Ureter (tissue), 1 donor: ENCODE measurements at places on chromosomes 3 and 15. TPM values are rescaled to one million over a fixed set of nuclear protein-coding genes. Genes with fewer than 3 reads are reported as not detected.

DNA sequence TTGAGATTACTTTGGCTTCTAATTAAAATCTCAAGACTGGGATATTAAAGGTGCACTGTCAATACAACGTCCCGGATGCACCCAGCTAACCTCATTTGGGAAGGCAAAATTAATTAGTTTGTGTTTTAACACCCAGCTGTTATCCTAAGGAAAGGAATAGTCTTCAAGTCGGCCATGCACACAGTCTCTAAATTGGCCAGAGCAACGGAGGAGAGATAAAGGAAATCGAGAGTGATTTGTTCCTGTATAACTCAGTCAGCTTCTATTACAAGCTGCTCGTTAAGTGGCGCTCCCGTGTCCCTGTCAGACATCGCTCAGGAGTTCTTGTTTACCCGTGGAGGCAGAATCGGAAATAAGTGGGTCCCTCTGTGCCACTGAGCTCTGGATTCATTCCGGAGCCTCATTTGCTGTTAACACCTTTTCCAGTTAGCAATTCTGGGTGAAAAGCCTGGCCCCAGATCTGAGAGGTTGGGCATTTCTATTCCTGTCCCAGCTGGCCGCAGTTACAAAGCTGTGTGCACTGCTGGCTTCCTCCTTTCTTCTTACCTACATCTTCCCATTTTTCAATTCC is 63.9 kb downstream of the ST8SIA2 start:
- DNase-seq: no peak

DNA sequence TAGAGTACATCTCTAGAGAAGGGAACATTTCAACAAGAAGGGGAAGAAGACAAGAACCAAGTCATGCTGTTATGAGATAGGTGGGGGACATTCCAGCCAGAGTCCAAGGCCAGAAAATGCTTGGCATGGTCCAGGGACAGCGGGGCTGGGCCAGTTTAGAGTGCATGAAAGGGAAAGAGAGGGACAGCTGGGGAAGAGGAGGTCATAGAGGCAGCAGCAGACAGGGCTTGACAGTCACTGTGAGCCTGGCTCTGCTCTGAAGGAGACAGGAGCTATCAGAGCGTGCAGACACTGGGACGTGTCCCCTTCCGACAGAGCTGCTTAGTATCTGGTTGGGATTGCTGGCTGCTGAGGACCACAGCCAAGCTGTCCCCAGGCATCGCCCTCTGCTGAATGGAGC is 35.7 kb upstream of the PRR20G start:
- no peak for DNase-seq

- no peak for DNase-seq
Measured at GRCh38 chr3:58135712-58136543, 74.8 kb downstream of the DNASE1L3 start.

The ZBED2 gene
- total RNA-seq: not detected

GRCh38 chr3:42376344-42376798 is 34.0 kb downstream of the LYZL4 start:
- DNase-seq: no peak

- DNase-seq: no peak
Measured at GRCh38 chr3:128430301-128430700, 36.4 kb downstream of the DNAJB8 start.

The GLCE gene
- 15.5 TPM for total RNA-seq

The SAMD7 gene
- not detected for total RNA-seq

The CDHR4 gene
- 0.62 TPM for total RNA-seq

The CORO2B gene
- total RNA-seq: 5.4 TPM
